Kasumi-1 (cell line): ENCODE measurements at places on chromosomes 13 and 19.

- no peak for DNase-seq
Measured at GRCh38 chr13:45602183-45603170, 13.1 kb downstream of the ERICH6B start.

- DNase-seq, result no peak
Measured at GRCh38 chr19:48190885-48191284, 20.4 kb downstream of the ZSWIM9 start.

DNA sequence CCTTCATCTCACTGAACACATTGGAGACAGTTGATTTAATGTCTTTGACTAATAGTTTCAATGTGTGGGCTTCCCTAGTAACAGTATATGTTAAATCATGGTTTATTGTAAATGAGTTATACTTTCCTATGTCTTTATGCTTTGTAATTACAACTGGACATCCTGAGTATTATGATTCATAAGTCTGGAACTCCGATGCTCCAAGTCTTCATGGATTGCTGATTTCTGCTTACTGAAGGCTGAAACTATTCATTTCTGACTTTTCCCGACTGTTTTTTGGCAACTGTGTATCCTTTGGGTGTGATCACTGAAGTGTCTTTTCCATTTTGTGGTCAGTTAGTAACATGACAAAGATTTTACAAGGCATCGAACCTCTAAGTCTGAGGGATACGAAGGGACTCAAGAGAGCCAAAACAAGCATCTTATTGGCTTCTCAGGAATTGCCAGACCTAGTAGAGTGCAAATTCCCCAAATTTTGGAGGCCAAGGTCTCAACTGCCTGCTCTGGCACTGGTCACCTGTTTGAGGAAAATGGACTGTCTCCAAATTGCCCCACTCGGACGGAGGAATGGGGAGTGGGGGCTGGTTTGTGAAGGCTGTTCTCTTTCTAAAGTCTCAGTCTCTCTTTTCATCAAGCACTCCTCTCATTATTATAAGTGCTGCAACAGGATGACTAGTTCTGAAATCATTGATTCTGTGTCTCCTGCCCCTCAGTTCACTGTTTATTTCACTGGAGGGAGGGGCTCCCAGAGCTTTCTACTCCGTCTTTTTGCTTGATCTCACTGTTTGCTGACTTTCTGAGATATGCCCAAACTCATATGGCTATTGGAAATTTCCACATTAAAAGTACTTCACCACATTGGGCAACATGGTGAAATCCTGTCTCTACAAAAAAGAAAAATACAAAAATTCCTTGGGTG lies 20.2 kb upstream of the CD70 start:
- no peak for DNase-seq

GRCh38 chr13:47480121-47480520 lies 521.0 kb downstream of the SUCLA2 start:
- DNase-seq, result no peak

DNA sequence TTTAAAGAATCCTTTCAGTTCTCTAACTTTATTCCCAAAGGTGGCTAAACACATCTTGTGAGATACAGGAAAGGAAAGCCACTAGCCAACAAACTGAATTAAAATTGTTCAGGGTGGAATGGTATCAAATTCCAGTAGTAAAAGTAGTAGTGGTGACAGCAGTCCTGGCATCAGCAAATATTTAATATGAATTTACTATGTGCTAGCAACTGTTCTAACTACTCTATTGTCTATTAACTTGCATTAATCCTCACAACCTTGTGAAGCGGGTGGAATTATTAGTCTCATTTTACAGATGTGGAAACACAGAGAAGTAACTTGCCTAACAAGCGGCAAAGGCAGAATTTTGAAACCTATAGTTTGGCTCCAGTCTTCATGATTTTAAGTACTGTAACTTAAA lies 130.1 kb downstream of the KLF12 start:
- DNase-seq, result no peak

DNA sequence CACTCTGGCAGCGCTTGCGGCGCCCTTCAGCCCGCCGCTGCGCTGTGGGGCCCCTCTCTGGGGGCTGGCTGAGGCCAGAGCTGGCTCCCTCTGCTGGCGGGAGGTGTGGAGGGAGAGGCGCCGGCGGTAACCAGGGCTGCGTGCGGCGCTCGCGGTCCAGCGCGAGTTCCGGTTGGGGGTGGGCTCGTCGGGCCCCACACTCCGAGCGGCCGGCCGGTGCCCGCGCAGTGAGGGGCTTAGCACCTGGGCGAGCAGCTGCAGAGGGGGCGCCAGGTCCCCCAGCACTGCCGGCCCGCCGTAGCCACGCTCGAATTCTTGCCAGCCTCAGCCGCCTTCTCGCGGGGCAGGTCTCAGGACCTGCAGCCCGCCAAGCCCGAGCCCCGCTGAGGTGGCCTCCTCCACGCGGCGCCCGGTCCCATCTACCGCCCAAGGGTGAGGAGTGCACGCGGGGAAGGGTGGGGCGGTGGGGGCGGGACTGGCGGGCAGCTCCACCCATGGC lies 879.0 kb upstream of the SLITRK5 start:
- no peak for DNase-seq

- peak; percentile 5 for DNase-seq
Measured at GRCh38 chr13:28659621-28659970, 666 bp downstream of the POMP start.

DNA sequence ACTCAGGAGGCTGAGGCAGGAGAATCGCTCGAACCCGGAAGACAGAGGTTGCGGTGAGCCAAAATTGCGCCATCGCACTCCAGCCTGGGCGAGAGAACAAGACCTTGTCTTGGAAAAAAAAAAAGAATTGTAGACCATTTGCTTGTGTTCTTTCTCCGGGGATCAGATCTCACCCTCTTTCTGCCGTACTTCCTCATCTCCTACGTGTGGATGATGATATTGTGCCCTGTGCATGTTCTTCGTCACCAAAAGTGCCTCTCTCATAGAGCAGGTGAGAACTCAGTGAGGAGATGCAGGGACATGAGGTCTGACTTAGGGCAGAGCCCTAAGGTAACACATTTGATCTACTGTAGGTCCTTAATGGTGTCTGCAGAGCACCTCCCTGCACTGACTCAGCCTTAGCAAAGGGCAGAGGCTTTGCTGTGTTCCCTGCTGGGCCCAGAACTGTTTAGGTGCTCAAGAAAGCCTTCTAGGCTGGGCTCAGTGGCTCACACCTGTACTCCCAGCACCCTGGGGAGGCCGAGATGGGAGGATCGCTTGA lies 1.3 kb downstream of the APOC2 start:
- peak; percentile 45 for DNase-seq

DNA sequence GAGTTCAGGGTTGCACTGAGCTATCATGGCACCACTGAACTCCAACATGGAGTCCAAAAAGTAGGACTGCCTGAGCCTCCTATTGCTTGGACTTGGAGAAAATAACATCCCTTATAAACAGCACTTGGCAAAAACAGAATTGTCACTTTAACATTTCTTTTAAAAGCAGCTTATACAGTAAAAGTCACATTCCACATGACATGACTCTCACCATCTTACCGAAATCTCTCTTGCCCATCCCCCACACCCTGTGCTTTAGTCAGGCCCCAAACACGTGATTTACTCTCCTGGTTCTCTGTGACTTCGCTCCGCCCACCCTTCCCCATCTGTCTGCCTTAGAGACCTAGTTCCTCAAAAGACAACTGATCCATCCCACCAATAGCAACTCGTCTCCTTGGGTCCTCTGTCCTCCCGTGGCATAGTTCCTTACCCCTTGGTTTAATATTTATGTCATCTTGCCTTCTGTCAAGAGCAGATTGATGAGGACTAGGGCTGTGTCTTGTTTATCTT lies 4.6 kb downstream of the SAFB start:
- DNase-seq, result peak; percentile 97

DNA sequence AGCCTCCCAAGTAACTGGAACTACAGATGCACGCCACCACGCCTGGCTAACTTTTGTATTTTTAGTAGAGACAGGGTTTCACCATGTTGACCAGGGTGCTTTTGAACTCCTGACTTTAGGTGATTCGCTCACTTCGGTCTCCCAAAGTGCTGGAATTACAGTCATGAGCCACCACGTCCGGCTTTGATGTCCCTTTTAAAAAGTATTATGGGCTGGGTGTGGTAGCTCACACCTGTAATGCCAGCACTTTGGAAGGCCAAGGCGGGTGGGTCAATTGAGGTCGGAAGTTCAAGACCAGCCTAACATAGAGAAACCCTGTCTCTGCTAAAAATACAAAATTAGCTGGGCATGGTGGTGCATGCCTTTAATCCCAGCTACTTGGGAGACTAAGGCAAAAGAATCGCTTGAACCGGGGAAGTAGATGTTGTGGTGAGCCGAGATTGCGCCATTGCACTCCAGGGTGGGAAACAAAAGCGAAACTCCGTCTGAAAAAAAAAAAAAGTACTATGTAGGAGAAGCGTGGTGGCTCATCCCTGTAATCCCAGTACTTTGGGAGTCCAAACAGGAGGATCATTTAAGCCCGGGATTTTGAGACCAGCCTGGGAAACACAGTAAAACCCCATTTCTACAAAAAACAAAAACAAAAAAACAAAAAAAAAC lies 22.8 kb upstream of the ERVV-1 start:
- no peak for DNase-seq

GRCh38 chr13:33217256-33217655 lies 68.3 kb downstream of the STARD13 start:
- DNase-seq, result no peak

DNA sequence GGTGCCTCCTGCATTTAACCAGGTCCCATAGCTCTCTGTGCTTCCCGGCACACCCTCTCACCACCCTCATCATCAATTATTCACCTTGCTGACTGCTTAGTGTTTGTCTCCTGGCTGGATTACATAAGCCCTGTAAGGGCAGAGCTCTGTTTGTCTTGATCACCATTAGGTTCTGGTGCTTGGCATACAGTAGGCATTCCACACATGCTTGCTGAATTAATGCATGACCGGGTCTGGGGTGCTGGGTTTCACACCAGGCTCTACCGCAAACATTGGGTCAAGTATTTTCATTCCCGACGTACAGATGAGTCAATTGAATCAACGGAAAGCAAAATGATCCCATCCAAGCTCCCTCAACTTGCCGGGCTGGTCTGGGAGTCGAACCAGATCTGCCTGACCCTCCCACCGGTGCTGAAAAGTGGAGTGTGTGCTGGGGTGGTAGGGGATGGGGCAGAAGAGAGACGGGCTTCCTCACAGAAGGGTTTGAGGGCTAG lies 28.5 kb downstream of the VAV1 start:
- DNase-seq, result no peak

DNA sequence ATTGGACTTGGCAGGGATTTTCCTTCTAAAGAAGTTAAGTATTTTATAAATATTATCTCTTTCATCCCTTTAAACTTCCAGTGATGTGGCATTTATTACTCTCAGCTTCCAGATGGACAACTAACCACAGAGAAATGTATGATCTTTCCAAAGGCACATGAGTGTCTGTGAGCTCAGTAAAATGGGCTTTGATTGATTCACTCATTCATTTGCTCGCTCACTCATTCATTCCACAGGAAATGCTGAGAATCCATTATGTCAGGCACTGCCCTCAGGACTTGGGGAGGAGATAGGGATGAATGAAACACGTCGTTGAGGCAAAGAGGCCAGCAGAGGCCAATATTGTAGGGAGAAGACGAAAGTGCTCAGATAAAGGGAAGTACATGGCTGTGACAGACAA lies 359.3 kb downstream of the EFNB2 start:
- DNase-seq, result no peak

DNA sequence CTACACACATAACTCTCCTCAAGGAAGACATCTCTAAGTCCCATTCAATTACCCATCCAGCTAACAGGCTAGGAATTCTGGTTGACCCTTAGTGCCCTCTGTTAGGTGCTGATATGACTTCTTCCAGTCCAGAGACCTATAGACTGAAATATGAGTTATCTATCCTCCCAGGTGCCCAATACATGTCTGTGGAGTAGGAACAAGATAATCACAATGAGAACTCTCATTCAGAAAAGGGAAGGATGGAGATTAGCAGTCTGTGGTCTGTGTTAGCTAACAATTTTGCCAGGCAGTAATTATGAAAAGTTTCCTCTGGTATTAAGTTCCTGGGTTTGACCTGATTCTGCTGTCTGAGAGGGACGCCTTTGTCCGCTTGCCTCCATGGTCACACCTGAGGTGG lies 44.2 kb upstream of the SLAIN1 start:
- peak; percentile 48 for DNase-seq

DNA sequence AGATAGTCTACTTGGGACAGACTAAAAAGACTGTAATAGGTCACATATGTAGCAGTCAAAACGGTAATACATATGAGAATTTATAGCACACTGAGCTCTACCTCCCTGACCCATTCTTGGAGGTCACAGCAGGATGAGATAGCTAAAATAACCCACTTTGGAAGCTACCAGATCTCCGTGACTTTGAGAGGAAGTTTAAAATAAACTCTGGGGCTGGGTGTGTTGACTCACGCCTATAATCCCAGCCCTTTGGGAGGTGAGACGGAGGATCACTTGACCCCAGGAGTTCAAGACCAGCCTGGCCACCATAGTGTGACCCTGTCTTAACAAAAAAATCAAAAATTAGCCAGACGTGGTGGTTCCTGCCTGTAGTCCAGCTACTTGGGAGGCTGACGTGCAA lies 45.3 kb downstream of the DHRS12 start:
- DNase-seq, result no peak

- DNase-seq, result no peak
Measured at GRCh38 chr13:93183302-93183701, 43.3 kb upstream of the GPC6 start.

DNA sequence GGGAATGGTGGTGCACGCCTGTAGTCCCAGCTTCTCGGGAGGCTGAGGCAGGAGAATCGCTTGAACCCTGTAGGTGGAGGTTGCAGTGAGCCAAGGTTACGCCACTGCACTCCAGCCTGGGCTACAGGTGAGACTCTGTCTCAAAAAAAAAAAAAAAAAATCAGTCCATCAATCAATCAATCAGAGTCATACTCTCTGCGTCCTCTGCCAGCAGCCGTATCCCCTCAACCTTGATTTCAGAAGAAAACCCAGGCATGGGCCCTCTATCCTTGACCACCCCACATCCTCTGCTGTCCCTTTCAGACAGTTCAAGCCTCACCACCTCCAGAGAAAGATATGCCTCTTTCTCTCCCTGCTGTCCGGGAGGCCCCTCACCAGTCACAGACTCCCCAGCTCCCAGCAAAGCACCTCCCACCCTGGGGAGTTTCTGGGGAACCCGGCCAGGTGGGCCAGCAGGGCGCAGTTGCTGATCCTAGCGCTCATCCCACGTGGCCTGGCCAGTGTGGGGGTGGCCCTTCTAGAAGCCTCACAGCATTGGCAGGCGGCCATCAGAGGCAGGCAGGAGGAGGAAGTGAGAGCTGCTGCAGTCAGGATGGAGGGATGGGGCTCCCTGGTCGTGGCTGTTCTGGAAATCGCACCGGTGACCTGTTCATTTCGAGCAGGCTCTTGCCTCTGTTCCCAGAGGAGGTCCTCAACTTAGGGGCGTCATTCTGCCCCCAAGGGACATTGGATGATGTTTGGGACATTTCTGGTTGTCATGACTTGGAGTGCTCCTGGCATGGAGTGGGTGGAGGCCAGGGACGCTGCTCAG lies 10.2 kb upstream of the JSRP1 start:
- peak; percentile 65 for DNase-seq
